ENCODE measurements at places on chromosomes 16 and 17.

- no peak for DNase-seq
These were observed 15.6 kb downstream of the SCGB1C2 start for GRCh38 chr17:152860-153420.

DNA sequence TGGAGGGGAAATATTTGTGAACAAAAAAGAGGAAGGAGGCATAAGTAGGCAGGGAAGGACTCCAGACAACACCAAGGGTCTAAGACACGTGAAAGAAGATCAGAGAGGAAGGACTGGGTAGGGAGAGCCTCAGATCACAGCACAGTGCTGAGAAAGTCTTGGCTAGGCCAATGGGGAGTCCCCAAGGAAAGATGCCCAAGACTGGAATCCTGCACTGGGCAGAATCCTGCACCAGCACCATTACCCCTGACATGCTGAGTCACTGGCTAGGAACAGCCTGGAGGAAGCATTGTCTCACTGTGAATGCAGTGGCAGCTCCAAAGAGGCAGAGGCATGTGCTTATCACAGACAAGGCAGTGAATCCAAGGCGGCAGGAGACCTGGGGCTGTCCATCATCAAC lies 19.2 kb downstream of the CLEC19A start:
- no peak for DNase-seq

- no peak for DNase-seq
These were observed 25.3 kb upstream of the UBE2I start for GRCh38 chr16:1283996-1284616.

DNA sequence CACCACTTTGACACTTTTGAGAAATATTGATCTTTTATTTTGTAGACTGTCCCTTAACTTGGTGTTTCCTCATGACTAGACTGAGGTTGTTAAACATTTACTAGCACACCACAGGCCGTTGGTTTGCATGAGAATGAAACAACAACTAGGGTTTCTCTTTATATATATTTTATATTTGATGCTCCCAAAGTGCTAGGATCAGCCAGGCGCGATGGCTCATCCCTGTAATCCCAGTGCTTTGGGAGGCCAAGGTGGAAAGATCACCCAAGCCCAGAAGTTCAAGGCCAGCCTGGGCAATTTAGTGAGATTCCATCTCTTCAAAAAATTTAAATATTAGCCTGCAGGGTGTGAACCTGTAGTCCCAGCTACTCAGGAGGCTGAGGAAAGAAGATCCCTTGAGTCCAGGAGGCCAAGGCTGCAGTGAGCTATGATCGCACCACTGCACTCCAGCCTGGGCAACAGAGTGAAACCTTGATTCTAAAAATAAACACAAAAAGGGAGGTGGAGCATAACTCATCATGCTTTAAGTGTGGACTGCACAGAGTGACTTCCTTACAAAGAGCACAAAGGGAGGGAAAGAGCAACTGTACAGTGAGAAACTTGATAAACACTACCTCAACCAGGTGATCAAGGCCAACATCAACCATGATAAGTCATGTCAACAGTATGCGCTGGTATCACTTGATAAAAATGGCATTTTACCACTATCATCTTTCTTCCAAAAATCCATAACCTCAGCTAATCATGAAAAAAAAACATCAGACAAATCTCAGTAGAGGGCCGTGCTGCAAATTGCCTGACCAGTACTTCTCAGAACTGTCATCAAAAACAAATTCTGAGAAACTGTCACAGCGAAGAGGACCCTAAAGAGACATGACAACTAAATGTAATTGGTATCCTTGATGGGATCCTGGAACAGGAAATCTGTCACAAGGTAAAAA lies 72.8 kb upstream of the ATF7IP2 start:
- no peak for DNase-seq

Data from AG04449 (cell line).